NCI-H187 (cell line): ENCODE measurements at places on chromosomes 7 and 10.

DNA sequence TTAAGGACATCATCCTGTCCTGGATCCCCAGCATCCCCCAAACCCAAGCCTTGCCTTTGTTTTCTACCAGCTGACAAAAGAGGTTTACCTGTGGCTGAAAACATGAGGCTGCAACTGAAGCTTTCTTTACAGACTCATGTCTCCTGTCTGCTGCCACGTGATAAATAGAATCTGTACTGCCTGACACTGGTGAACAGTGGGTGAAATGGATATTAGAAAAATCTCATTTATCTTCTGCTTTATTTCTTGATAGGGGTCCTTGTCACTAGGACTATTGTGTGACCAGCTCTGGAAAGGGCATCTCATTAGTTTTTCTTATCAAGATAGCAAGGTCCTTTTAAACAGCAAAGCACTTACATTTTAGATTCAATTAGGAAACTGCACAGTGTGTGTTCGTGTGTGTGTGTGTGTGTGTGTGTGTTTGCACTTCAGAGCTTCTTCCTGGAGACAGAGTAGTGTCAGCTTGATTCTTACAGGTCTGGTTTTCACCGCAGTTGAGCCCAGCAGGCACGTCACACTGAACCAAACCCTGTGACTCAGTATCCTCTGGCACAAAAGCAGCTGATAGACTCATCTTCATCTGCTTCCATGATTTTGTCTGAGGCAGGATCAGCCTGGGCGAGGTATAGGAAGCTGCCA, 373.5 kb upstream of the CELF2 start:
- DNase-seq = no peak

DNA sequence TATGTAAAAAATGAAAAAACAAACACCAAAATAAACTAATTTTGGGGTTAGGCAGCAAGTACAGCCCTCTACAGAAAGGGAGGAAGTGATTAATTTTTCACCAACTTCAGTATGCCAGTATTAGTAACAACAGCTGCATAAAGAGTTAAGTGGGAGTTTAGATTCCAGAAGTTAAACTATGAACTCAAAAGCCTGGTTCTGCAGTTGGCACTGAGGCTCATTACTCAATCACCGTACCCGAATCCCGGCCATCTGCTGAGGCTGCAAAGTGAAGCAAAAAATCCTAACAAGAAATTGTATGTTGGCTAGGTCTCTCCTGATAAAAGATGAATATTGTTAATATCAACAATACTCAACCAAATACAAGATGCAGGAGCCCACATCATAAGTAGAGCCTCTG, 4.0 kb downstream of the NUDT5 start:
- DNase-seq = no peak

- DNase-seq = no peak
Measured at GRCh38 chr10:111750165-111750849, 433.3 kb downstream of the GPAM start.

GRCh38 chr7:138286846-138287245, 173.2 kb upstream of the TRIM24 start:
- no peak for DNase-seq

DNA sequence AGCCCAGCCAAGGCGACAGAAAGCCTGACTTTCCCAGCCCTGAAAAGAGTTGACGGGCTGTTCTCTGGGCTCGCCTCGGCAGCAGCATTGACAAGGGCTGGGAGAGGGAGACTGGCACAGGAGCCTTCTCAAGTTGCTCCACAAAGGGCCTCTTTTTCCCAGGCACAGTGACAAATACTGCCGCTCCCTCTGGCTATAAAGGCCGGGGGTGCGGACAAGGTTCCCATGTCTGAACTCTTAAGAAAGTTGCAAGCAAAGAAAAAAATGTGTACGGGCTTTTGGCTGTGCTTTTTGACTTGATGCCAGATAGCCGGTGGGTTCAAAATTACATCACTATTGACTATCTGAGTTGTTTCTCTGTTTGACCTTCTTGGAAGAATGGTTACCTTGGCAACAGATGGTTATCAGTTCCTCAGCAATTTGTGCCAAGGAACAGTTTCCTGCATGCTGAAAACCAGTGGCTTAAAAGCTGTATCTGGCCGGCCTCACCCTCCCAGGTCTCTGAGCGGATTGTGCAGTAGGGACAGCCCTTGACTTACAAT, 115.9 kb upstream of the EEPD1 start:
- no peak for DNase-seq

DNA sequence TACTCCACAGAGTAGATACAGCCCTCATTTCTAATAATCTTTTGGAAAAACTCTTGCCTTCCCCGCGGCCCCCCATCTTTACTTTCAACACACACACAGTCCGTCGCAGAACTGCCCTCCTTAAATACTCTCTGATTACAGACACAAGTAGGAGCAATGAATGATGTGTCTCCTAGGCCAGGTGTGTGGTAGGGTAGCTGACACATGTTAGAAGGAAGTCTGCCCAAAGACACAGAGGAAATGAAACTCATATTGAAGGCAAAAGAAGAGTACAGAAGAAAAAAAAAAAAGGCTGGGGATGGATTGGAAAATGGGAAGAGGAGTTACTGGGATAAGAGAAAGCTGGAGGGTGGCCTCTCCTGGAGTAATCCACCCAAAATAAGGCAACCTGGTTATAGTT, 14.6 kb downstream of the OPALIN start:
- no peak for DNase-seq

GRCh38 chr7:23058408-23059096, 44.6 kb upstream of the HYCC1 start:
- no peak for DNase-seq

DNA sequence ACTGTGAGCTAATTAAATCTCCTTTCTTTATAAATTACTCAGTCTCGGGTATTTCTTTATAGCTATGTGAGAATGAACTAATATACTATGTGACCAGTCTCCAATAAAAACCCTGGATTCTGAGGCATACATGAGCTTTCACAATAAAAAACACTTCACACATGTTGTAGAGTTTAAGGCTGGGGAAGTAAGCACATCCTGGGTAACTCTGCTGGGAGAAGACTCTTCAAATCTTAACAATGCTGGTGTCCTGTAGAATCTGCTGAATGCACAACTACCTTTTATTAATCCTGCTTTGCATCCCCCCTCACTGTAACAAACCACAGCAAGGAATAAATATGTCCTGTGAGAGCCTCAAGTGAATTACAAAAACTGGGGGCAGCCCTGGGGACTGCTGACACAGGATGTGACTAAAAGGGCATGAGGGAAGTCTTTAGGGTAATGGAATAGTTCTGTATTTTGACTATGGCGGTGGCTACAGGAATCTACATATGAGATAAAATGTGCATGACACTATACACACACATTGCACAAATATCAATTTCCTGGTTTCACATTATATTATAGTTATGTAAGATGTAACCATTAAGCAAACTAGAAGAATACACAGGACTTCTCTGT, 45.1 kb upstream of the KCTD7 start:
- DNase-seq = no peak

DNA sequence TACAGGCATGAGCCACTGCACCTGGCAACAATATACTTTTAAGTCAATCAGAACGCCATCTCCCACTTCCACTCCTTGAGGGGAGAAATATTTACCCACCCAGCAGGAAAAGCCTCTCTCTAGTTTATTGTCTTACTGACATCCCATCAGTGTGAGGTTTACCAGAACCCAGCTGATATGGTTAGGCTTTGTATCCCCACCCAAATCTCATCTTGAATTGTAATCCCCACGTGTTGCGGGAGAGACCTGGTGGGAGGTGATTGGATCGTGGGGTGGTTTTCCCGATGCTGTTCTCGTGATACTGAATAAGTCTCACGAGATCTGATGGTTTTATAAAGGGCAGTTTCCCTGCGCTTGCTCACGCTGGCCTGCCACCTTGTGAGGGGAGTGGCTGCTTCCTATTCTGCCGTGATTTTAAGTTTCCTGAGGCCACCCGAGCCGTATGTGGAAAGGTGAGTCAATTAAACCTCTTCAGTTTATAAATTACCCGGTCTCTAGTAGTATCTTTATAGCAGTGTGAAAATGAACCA, 37.5 kb upstream of the TPK1 start:
- no peak for DNase-seq

- no peak for DNase-seq
Measured at GRCh38 chr7:110841840-110842545, 248.9 kb upstream of the LRRN3 start.
